ENCODE measurements at places on chromosomes 12 and 14. TPM values are rescaled to one million over a fixed set of nuclear protein-coding genes. Genes with fewer than 3 reads are reported as not detected.

GRCh38 chr12:110689281-110690126 lies 589 bp upstream of the HVCN1 start:
- peak overlapping the region; percentile 76 for H3K4me3 ChIP-seq
- H3K27ac ChIP-seq, result no peak overlapping the region
- H3K27me3 ChIP-seq, result no peaks in the 10 kb centered on the region
- peak; percentile 77 for DNase-seq

C3AR1 gene
- total RNA-seq, result 3.2 TPM

CLEC4A gene
- 1.4 TPM for total RNA-seq

DNA sequence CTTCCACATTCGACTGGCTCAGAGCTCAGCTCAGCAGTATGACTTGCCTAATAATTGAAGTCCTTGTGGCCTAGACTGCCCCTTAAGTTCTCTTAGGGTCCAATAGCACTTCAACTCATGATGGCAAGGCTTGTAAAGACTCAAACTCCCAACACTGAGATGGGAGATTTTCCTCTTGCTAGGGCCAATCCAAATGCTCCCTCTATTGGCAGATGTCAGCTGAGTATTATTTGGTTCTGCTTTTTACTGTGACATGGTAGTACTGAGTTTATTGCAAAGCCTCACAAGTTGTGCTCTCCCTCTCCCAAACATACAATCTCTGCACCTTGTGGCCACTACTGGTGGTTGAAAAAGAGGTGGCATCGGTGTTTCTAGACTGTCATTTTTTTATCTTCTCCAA lies 164.2 kb downstream of the ALG10 start:
- H3K36me3 ChIP-seq, result no peaks in the 10 kb centered on the region
- no peaks in the 10 kb centered on the region for H3K4me1 ChIP-seq
- H3K4me3 ChIP-seq, result no peak overlapping the region
- DNase-seq, result no peak
- no peak overlapping the region for H3K27ac ChIP-seq

DNA sequence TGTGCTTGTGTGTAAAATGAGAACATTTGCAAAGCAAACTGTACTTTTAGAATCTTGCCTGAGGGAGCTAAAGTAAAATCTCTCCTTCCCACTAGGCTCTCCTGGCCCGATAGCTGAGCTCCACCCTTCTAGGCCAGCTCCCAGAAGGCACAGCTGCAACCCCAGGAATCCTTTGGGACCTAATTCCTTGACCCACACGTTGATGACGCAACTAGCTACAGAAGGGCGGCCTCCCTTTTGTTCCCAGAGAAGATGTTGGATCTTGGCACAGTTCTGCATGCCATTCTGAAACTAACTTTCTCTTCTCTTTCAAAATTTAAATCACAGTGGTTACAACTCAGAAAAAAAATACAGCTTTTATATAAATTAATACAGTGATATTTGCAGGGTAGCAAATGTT lies 268.1 kb downstream of the EGLN3 start:
- H3K27me3 ChIP-seq, result no peaks in the 10 kb centered on the region
- DNase-seq, result no peak
- no peak overlapping the region for H3K4me3 ChIP-seq
- H3K4me1 ChIP-seq, result peaks cover 61% of the 10 kb centered on the region
- no peak overlapping the region for H3K27ac ChIP-seq

TPH2 gene
- total RNA-seq, result not detected

- no peaks in the 10 kb centered on the region for H3K27me3 ChIP-seq
- H3K27ac ChIP-seq, result no peak overlapping the region
- no peaks in the 10 kb centered on the region for H3K4me1 ChIP-seq
- no peaks in the 10 kb centered on the region for H3K36me3 ChIP-seq
Observed at GRCh38 chr14:76257842-76258397, 106.2 kb downstream of the GPATCH2L start.

- no peaks in the 10 kb centered on the region for H3K27me3 ChIP-seq
- no peak overlapping the region for H3K4me3 ChIP-seq
- H3K27ac ChIP-seq, result no peak overlapping the region
- H3K4me1 ChIP-seq, result no peaks in the 10 kb centered on the region
- H3K36me3 ChIP-seq, result no peaks in the 10 kb centered on the region
Observed at GRCh38 chr12:116153983-116154382, 123.5 kb downstream of the MED13L start.

DNA sequence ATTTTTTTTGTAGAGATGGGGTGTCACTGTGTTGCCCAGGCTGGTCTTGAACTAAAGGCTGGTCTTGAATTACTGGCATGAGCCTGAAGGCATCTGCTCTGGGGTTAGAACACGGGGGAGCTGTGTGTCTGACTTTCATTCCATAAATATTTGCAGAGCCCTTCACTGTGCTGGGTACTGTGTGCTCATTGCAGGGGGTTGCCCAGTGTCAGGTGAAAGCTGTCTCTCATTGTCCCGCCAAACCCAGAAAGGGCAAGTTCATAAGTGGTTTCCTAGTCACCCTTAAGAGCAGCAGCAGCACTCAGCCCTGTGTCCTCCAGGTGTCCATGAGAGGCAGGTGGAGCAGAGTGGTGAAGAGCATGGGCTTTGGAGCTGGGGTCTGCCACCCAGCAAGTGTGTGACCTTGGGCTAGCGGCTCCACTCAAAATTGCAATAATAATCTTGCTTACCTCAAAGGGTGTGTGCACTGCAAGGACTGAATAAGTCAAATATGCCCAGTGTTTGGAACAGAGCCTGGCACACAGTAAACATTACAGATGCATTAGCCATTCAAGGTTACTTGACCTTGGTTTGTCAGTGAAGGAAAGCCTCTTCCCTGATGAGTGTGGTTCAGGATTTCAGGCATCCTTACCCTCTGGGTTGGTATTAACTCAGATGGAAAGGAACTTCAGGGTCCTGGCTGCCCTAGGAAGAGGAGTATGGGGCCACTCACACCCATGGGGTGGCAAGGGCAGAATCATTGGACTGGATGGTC lies 4.4 kb upstream of the SMIM41 start:
- no peaks in the 10 kb centered on the region for H3K27me3 ChIP-seq
- no peak overlapping the region for H3K4me3 ChIP-seq
- no peak for DNase-seq
- H3K36me3 ChIP-seq, result peaks cover 17% of the 10 kb centered on the region

ERBB3 gene
- not detected for total RNA-seq

- no peak overlapping the region for H3K4me3 ChIP-seq
- no peak overlapping the region for H3K27ac ChIP-seq
- DNase-seq, result no peak
- H3K4me1 ChIP-seq, result no peaks in the 10 kb centered on the region
- H3K36me3 ChIP-seq, result no peaks in the 10 kb centered on the region
Observed at GRCh38 chr12:44053549-44054127, 217.8 kb downstream of the TMEM117 start.

GRCh38 chr12:14902465-14902864 lies 16.8 kb upstream of the MGP start:
- no peaks in the 10 kb centered on the region for H3K27me3 ChIP-seq
- H3K4me1 ChIP-seq, result no peaks in the 10 kb centered on the region
- H3K27ac ChIP-seq, result no peak overlapping the region
- H3K36me3 ChIP-seq, result no peaks in the 10 kb centered on the region

- no peak overlapping the region for H3K27ac ChIP-seq
- no peaks in the 10 kb centered on the region for H3K4me1 ChIP-seq
- H3K27me3 ChIP-seq, result no peaks in the 10 kb centered on the region
Observed at GRCh38 chr14:98136012-98136789, 1135.8 kb downstream of the BCL11B start.

DNA sequence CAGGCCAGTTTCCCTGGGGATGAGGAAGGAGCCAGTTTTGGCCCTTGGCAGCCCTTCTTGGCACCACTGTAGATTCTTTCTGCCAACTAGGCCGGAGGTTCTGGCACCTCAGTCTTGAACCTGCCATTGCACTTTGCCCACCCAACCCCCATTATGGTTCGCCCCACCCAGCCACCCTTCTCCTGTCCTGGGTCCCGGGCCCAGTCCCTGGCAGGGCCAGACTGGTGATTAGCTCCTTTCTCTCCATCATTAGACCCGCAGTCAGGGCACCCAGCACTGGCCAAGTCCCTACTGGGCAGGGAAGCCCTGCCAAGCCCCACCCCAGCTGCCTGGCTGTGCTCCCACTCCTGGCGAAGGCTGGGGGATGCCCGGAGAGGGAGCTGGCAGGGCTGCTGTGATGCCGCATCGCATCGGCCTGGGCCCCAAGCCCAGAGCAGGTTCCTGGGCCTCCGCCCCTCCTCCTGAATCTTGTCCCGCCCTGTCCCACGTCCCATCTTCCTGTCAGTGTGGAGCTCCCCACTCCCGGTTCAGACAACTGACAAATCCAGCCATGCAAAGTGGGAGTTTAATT lies 9.8 kb downstream of the FAM222A start:
- H3K27me3 ChIP-seq, result no peaks in the 10 kb centered on the region
- no peak overlapping the region for H3K27ac ChIP-seq
- DNase-seq, result no peak
- H3K4me1 ChIP-seq, result no peaks in the 10 kb centered on the region
- no peaks in the 10 kb centered on the region for H3K36me3 ChIP-seq

NDRG2 gene
- total RNA-seq, result not detected
